ENCODE measurements at places on chromosomes 6 and 20. TPM values are rescaled to one million over a fixed set of nuclear protein-coding genes. Genes with fewer than 3 reads are reported as not detected.

DNA sequence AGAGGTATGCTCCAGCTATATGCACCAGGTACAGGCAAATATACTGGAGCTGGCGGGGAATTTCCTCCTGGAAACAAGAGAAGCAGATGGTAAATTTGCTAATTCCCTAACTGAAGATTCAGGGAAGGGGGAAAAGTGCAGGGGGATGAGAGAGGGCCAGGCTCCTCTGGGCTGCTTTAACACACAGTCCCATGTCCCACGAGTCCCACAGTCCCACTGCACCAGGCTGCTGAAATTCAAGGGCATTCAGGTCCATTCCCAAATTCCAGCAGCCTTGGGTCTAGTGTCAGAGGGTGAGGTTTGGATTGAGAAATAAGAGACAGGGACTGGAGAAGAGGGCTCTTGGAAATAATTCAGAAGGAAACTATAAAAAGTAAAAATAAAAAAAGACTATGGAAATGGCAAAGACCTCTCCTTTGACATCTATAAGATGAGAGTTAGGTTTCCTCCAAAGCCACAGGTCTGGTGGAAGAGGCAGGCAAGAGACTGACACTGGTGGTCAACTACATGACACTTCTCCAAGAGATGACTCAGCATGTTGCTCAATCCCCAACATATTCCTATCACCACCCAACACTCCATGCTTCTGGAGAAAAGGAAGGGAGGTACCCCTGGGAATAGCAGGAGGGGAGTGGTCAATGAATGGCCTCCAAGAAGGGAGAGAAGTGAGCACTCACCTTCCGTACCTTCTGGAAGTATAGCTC is 69.2 kb downstream of the TRAM2 start:
- DNase-seq, result no peak

DNA sequence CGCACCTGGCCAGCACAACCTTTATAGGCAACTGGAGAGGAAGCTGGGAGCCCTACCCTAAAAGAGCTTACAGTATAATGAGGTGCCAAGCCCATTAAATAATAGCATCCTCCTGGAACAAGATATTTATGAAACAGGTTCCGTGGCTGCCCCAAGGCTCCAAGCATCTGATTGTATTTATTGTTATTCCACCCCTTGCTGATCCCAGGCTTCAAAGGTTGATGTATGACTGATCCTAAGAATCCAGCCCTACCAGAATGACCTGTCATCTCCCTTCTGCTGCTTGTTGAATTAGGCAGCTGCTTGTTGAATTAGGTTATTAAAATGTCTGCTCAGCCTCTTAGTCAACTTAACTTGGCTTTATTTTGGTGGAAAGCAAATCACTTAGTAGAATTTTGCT is 35.2 kb upstream of the SASH1 start:
- DNase-seq, result no peak

DNA sequence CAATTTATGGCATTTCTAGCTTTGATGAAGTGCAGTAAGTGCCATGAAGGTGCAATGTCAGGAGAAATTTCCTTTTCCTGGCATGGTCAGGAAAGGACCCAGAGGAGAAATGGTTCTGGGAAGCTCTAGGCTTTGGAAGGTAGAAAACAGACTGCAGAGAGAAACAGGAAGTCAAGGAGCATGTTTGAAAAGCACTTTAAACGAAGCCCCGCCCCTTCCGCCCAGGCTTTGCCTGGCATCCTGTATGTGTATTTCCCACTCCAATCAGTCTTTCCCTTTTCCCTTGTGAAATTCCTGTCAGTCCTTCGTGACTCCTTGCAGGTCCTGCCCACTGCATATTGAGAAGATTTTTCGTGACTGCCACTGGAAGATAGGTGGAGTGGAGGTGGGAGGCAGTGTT is 320.9 kb upstream of the SASH1 start:
- no peak for DNase-seq

- DNase-seq, result no peak
These were observed 18.1 kb upstream of the FERMT1 start for GRCh38 chr20:6140947-6141346.

DNA sequence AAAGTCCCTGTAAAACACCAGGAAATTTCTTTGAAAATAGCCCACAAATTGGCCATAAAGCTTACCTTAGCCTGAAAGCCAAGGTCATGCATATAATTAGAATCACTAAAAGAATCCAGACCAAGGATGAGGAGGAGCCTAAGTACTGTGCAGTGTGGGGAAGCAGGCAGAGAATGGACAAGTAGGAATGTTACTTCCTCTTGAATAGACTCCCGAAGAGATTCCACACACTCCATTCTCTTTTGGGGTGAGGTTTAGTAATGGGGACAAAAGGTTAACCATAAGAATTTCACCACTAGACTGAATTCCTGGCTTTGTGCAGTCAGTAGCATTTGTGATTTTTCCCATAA is 27.5 kb upstream of the MARCKS start:
- no peak for DNase-seq

The PKIB gene
- 14.4 TPM for polyA plus RNA-seq

GRCh38 chr6:45424451-45424861 is 46.7 kb upstream of the SUPT3H start:
- no peak for DNase-seq

Measured in aorta (tissue), 5 donors.